Colonic mucosa (tissue), 4 donors: ENCODE measurements at places on chromosomes 4 and X.

- DNase-seq: no peak
These were observed 1.6 kb downstream of the NAT8L start for GRCh38 chr4:2060611-2061185.

GRCh38 chr4:118290951-118291350 is 61.9 kb downstream of the PRSS12 start:
- no peak for DNase-seq

- DNase-seq: no peak
These were observed 63.2 kb downstream of the HHIP start for GRCh38 chr4:144709159-144709558.

DNA sequence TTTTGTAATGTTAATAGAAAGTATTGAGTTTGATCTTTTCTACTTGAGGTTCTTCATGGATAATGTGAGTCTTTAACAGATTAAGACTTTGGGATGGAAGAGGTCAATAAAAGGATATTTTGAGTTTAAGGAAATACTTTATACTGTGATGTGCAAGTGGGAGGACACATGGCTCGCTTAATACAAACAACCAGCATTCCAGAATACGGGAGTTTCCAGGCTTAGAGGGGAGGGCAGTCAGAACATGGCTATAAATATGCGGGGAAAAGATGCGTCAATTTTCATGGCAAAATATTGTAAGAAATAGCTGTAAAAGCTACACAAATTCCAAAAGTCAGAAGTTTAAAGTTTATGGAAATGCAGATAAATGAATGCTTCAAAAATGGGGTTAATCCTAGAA is 192.3 kb downstream of the AASDH start:
- no peak for DNase-seq

GRCh38 chr4:4763822-4764557 is 95.5 kb upstream of the MSX1 start:
- DNase-seq: no peak
